ENCODE measurements at places on chromosomes 5 and 9. TPM values are rescaled to one million over a fixed set of nuclear protein-coding genes. Genes with fewer than 3 reads are reported as not detected.
A peak's percentile ranks its signal among the peaks of the same experiment; 100 is the strongest.

GRCh38 chr9:93077811-93078210 is 18.2 kb upstream of the CARD19 start:
- no peak for DNase-seq

GRCh38 chr9:9186086-9186485 is 1386.5 kb upstream of the DMAC1 start:
- no peak for DNase-seq

DNA sequence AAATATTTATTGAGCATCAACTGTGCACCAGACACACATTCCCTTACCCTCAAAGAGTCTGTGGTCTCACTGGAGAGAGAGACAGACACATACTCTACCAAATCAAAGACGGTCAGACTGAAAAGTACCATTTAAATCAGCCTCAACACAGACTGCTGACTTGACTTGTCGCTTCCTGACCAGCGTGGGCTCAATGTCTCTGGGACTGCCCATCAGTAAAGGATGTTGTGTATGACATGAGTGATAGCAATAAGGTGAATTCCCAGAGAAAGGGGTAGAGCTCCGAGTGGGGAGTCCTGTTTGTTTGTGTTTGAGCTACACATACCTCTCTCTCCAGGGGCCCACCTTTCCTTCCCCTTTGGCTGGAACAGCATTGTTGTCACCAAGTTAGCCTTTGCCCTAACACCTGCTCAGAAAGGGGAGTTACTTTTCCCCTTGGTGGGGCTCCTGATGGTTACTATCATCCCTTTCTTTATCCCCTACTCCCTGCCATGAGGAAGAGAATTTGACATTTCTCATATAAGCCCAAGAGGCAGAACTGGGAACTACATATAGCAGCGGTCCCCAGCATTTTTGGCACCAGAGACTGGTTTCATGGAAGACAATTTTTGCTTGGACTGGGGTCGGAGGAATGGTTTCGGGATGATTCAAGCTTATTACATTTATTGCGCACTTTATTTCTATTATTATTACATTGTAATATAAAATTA is 33.9 kb downstream of the NR4A3 start:
- no peak for DNase-seq

DNA sequence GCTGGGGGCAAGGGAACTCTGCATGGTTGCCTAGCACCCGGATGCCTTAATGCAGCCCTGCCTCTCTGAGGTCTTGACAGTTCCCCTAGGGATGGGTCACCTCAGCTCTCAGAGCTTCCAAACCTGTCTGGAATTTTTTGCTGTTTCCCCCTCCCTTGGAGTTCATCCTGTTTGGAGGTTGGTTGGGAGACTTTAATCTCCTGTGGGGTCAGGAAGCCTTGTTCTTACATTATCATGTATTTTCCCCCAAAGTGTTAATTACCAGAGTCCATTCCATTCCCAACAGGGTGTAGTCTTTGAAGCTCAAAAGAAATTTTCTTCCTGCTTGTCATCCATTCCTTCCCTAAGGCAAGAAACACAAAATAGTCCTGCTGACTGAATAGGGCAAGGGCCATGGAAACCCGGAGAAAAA is 150.3 kb upstream of the SPRY4 start:
- no peak for DNase-seq

GRCh38 chr5:136028090-136028489 is 698 bp upstream of the TGFBI start:
- no peak for DNase-seq

GRCh38 chr9:19174127-19174912 is 47.0 kb upstream of the PLIN2 start:
- DNase-seq = no peak

GRCh38 chr5:125214080-125214479 is 467.6 kb upstream of the ZNF608 start:
- DNase-seq = no peak

GRCh38 chr5:31193116-31193515 is 370 bp upstream of the CDH6 start:
- no peak for DNase-seq

GRCh38 chr5:31632460-31632859 is 6.5 kb upstream of the PDZD2 start:
- DNase-seq = no peak

DNA sequence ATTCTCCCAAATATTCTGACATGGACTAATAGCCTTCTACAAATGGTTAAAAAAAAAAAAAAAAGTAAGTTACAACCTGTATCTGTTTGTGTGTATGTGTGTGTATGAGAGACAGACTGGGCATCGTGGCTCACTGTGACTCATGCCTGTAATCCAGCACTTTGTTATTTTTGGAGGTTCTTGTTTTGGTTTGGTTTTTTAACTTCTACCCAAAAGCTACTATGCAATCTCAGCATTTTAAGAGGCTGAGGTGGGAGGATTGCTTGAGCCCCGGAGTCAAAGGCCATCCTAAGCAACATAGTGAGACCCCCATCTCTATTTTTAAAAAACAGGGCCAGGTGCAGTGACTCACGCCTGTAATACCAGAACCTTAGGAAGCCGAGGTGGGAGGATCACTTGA is 17.6 kb upstream of the HAVCR1 start:
- DNase-seq = no peak

GRCh38 chr5:93587597-93588351 is 4.8 kb downstream of the NR2F1 start:
- no peak for DNase-seq

DNA sequence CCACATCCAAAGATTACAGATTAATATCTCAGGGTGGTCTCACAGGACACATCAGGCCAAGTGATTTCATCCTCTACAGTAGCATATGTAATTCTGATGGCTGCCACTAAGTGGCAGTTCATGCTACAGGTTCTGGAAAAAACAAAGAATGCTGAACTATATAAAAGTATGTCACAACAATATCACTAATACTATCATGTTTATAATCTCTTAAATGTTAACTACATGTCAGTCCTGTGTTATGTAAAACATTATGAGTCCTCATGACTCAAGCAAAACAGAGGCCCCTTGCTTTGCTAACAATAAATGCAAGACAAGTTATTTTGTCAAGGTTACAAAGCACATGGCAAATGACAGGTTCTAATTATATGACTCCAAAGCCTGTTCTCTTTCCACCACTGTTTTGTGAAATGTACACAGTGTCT is 233.2 kb downstream of the FBXL17 start:
- DNase-seq = no peak

- no peak for DNase-seq
Measured at GRCh38 chr9:113492343-113493202, 29.0 kb downstream of the RGS3 start.

GRCh38 chr5:83077662-83078261 is 415 bp downstream of the XRCC4 start:
- DNase-seq = no peak

- DNase-seq = no peak
Measured at GRCh38 chr5:140916325-140916724, 9.8 kb upstream of the PCDHAC1 start.

GRCh38 chr9:83538172-83538889 is at the start of gene FRMD3:
Gene FRMD3 (minus strand): TSS chr9:83538401. CDS start chr9:83538231, 170 bp downstream.
- DNase-seq = peak; percentile 79

DNA sequence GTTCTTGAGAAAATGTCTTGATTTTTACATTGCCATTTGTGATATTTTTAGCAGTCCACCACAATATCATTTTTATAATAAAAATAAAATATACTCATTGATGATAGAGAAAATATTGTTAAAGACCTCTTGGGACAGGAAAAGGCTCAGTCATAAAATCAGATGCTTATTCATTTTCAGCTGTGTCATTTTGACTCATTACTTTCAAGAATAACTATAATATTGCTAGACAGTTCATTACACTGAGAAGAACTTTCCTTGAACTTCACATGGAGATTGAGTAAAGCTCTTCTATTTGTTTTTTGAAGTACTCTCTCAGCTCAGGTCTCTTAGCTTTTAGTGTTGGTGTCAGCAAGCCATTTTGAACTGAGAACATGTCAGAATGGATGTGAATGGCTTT is 8.5 kb upstream of the MEIKIN start:
- no peak for DNase-seq

GRCh38 chr9:121098567-121099198 is 23.9 kb downstream of the CNTRL start:
- no peak for DNase-seq

LECT2 gene
- 6.5 TPM for total RNA-seq

ZFYVE16 gene
- total RNA-seq = 16.1 TPM

OR1Q1 gene
- not detected for total RNA-seq

PLPP7 gene
- 0.30 TPM for total RNA-seq

NUTM2G gene
- not detected for total RNA-seq

TMC1 gene
- total RNA-seq = 0.18 TPM

MEF2C gene
- total RNA-seq = 5.1 TPM

KCNV2 gene
- total RNA-seq = not detected

Data from left lobe of liver (tissue), 2 donors.